NCI-H226 (cell line): ENCODE measurements at places on chromosomes 2 and 18.
A peak's percentile ranks its signal among the peaks of the same experiment; 100 is the strongest.

DNA sequence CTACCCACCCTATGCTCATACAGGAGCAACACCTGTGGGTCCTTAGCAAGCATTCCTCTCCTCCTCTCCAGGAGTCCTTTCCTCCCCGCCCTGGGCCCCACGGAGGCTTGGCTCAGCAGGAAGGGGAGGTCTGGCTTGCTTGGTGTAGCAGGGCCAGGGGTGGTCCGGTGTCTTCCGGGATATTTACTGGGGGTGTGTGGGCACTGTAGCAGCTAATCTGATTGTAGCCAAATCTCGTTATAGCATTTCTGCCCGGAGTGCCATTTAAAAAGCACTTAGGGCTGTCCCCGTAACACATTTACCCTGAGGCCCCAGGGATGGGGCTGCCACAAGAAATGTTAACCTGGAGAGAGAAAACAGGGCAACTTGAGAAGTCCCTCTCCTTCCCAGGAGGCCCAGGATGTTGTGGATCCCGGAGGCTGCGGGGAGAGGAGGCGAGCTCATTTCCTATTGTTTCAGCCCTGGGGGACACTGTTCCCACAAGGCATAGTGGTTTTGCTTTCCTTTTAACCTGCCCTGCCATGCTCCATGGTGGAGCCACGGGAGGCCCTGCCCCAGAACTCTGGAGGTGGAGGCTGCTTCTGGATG lies 134.5 kb downstream of the CLIP4 start:
- DNase-seq, result no peak

GRCh38 chr2:201118961-201119854 lies 3.2 kb downstream of the CFLAR start:
- peak; percentile 36 for DNase-seq

GRCh38 chr2:45899926-45900325 lies 248.5 kb downstream of the PRKCE start:
- no peak for DNase-seq

DNA sequence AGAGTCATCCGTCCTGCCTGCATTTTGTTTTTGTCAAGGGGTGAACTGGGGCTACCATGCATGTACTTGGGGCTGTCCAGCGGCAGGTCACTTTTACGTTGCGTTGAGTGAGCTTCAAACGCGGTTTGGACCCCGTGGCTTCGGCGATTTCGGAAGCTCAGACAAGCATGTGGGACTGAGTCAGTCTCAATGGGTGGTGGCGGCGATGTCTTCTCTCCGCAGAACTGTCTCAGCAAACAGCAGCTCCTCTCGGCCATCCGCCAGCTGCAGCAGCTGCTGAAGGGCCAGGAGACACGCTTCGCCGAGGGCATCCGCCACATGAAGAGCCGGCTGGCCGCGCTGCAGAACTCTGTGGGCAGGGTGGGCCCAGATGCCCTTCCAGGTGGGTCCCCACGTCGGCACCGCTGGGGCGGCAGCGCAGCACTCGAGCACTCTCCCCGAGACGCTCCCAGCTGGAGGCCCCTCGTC lies 21.3 kb downstream of the FBLN7 start:
- no peak for DNase-seq

DNA sequence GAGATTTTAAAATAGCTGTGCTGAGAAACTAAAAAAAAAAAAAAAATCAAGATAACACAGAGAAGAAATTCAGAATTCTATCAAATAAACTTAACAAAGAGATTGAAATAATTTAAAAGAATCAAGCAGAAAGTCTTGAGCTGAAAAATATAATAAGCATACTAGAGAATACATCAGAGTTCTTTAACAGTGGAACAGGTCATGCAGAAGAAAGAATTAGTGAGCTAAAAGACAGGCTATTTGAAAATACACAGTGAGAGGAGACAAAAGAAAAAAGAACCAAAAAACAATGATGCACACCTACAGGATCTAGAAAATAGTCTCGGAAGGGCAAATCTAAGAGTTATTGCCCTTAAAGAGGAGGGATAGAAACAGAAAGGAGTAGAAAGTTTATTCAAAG lies 548.1 kb downstream of the ADCYAP1 start:
- DNase-seq, result no peak

DNA sequence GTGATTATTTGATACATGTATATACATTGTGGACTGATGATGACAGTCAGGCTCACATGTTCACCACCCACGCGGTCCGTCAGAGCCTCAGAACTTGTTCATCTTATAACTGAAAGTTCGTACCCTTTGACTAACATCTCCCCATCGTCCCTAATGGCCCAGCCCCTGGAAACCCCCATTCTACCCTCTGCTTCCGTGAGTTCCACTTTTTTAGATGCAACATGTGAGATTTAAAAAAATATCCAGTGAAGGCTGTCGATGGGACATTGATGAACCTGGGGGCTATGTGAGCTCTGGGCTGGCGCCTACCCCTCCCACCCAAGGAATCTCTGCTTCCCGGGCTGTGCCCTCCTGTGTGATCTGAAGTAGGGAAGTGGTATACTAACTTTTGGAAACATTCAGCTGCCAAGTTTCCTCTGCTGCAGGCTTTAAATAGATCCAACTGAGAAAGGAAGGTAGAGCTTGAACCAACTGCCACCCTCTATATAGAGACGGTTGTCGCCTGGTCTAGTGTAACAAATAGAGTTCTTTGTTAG lies 163.8 kb downstream of the FAM210A start:
- DNase-seq, result no peak

GRCh38 chr18:29629493-29630036 lies 1413.0 kb downstream of the DSC3 start:
- DNase-seq, result no peak

DNA sequence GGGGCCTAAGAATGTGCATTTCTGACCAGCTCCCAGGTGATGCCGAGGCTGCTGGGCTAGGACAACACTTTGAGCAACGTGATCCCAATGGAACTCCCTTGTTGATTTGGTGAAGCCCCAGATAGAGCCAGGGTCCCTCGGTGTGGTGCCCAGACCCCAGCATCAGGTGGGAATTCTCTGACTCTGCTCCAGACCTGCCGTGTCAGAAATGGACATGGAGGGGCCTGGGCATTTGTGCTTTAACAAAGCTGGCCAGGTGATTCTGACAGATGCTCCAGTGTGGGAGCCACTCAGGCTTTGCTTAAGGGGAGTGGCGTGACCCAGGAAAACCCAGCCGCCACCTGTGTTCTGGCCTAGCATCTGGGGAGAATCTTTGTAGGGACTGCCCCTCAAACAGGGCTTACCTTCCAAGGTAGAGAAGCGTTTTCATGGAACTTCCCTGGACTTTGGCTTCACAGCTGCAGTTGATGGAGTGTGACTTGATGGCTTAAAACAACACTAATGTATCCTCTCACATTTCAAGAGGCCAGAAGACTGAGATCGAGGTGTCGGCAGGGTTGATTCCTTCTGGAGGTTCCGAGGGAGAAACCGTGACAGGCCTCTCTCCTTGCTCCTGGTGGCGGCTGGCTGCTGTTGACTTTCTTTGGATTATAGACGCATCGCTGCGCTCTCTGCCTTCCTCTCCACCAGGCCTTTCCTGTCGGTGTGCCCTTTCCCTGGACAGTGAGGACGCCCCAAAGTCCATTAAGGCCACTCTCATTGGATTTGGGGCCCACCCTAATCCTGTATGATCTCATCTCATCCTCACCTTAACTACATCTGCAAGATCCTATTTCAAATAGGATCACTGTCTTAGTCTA lies 57.0 kb upstream of the HDAC4 start:
- DNase-seq, result no peak

DNA sequence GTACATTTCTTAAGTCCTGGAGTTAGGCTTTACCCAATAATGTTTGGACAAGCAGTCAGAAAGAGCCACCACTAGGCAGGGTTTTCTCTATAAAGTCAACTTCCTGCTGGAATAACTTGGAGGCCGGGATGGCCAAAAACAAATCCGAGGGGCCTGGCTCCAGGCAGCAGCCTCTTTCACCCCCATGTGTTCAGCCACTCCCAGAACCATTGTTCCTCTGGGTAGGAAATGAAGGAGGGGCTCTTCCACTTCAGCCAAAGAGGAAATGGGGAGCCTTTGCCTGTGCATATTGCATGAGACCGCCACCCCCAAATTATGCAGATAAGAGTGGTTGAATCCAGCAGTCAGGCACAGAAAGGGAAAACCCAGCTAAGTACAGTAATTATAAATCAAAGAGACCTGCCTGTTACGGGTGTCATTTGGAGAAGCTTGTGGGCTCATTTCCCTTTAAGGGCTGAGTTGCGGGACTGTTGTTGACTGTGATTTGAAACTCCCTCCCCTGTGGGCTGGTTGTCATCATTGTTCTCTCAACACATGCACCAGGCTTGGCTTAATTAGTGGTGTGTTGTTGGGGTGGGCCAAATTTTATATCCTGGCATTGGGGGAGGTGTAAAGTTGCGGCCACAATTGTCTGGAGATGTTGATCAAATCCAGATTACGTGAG lies 212.8 kb upstream of the SOX11 start:
- no peak for DNase-seq

GRCh38 chr2:140257692-140258300 lies 1477.6 kb upstream of the NXPH2 start:
- no peak for DNase-seq

DNA sequence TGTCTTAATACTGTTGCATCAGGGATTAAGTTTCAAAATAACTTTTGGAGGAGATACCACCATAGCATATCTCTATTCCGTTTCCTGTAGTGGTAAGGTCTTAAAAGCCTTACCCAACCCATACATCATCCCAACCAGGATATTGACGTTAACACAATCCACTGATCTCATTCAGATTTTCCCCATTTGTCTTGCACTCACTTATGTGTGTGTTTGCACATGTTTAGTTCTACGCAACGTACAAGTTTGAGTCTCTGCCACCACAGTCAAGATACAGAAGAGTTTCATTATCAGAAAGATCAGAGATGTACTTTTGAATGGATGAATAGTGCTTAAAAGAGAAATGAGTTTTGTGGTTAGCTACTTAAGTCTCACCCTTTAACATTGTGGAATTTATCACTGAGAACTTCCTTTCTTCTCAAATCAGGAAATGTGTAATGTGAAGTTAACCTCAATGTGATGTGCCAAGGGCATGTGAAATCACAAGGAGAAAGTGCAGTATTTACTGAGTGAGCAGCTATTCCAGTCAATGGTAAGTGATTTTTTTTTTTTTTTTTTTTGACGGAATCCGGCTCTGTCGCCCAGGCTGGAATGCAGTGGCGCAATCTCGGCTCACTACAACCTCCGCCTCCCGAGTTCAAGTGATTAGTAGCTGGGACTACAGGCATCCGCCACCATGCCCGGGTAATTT lies 69.2 kb upstream of the EPHA4 start:
- peak; percentile 95 for DNase-seq

DNA sequence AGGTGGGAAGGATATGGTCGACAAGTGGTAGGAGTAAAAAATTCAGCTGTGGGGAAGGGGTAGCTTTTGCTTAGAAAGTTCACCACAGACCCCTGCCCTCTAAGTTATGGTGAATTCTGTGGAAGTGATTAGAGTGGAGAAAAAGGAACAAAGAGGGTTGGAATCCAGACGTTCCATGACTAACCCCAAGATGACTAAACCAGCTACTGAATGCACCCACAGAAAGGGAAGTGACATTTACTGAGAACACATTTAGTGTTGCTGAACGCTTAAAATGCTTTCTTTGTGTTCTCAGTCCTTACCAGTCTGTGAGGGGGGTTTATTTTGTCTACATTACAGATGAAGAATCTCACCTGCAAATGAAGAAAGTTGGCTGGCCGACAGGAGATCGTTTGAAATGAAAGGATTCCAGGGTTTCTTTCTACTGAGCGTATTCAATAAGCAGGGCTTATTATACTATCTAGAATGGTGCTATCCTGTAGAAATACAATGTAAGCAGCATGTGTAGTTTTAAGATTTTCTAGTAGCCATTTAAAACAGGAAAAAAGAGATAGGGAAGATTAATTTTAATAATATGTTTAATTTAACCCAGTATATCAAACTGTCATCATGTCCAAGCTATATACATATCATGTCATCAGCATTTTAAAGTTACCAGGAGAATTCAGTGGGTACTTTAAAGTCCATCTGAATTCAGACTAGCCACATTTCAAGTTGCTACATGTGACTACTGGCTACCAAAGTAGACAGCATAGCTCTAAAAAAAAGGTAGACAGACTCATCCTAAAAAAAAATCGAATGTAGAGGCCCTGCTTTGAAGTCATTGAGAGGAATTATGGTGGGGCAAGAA lies 60.1 kb downstream of the LIMS1 start:
- DNase-seq, result peak; percentile 83

- DNase-seq, result no peak
Observed at GRCh38 chr18:52903857-52904256, 563.9 kb downstream of the DCC start.

DNA sequence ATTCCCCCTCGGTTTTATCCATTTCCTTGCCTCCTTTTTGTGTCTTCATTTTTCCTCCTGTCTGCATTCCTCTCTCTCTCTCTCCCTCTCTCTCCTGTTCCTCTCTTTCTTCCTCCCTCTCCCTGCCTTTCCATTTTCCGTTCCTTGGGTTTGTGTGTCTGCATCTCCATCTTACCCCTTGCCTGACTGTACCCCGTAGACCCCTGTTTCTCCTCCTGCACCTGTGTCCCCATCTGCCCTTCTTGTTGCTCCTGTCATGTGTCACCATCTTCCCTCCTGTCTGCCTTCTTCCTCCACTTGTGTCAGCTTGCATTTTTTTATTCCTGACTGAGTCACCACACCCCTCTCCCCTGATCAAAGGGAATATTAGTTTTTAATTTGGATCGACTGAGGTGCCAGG lies 1.8 kb downstream of the CDK5R2 start:
- no peak for DNase-seq

DNA sequence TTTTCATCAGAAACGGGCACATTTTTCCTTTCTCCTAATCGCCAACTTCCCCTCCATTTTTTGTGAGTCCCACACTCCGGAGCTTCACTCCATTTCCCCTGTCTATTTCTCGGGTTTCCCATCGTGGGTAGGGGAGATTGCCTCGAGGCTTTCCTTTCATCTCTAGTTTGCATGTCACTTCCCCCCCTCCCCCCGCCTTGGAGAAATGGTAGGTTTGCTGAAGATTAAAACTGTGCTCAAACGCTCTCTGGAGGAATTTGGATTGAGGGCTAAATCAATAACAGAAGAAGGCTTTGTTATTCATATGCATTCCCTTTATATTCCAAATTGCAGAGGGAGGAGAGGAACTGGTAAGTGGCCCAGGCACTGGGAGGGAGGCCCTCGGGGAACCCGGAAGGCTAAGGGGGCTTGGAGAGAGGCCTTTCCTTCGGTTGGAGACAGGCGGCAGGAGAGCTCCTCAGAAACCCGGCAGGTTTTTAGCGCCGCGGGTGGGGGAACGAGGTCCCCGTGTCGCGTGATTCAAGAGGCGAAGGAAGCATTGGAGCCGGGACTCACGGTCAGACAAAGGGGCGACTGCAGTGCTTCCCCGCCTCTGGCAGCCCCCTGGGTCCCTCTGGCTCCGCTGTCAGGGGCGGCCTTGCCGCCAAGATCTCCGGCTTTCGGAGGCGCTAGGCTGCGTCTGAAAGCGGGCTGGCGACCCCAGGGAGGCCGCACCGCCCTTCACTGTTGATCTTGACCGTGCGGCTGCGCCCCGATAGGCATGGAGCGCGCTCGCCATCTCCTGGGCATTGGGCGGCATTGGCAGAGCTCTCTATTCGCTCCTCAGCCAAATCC lies 2.4 kb upstream of the HOXD12 start:
- DNase-seq, result peak; percentile 51
